ENCODE measurements at places on chromosomes 6 and 20. TPM values are rescaled to one million over a fixed set of nuclear protein-coding genes. Genes with fewer than 3 reads are reported as not detected.

GRCh38 chr6:130557481-130558112 is 191.8 kb downstream of the TMEM200A start:
- no peak overlapping the region for H3K4me3 ChIP-seq
- no peaks in the 10 kb centered on the region for H3K4me1 ChIP-seq
- DNase-seq, result no peak
- no peaks in the 10 kb centered on the region for H3K27me3 ChIP-seq
- H3K27ac ChIP-seq, result no peak overlapping the region

HLA-DPA1 gene
- not detected for polyA plus RNA-seq

GRCh38 chr20:1946762-1947534 is 46.9 kb downstream of the PDYN start:
- no peak overlapping the region for H3K27ac ChIP-seq
- peak; percentile 70 for DNase-seq
- peak overlapping the region; percentile 49 for H3K4me3 ChIP-seq
- peaks cover 15% of the 10 kb centered on the region for H3K27me3 ChIP-seq

DNA sequence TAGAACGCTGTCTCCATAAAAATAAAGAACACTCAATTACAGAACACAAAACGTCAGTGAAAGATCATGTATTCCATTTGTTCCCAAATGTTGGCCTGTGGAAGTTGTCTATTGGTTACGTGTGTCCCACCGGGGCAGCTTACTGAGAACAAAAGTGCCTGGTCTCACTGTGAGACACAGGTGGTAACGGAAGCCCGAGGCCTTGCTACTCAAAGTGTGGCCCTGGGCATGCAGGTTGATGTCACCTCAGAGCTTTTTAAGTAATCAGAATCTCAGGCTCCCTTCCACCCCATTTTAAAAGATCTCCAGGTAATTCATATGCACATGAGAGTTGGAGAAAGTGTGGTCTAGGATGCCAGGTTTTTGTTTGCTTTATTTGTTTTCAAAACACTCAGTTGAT is 422.5 kb upstream of the OPRM1 start:
- H3K36me3 ChIP-seq, result no peaks in the 10 kb centered on the region
- H3K4me1 ChIP-seq, result peaks cover 18% of the 10 kb centered on the region
- no peak for DNase-seq
- no peaks in the 10 kb centered on the region for H3K27me3 ChIP-seq
- H3K27ac ChIP-seq, result no peak overlapping the region

All from HepG2 (cell line).